ENCODE measurements at places on chromosomes 4 and X.

- DNase-seq: no peak
Observed at GRCh38 chr4:4666187-4666586, 124.3 kb upstream of the STX18 start.

GRCh38 chrX:108323751-108324150 lies 114.5 kb downstream of the COL4A6 start:
- DNase-seq: no peak

- DNase-seq: no peak
Observed at GRCh38 chrX:27057883-27058282, 405.3 kb downstream of the PPP4R3C start.

- no peak for DNase-seq
Observed at GRCh38 chr4:153649572-153649991, 34.5 kb upstream of the TLR2 start.

GRCh38 chrX:23805389-23805788 lies 22.4 kb downstream of the SAT1 start:
- DNase-seq: no peak

GRCh38 chr4:4720646-4721045 lies 138.8 kb upstream of the MSX1 start:
- no peak for DNase-seq

DNA sequence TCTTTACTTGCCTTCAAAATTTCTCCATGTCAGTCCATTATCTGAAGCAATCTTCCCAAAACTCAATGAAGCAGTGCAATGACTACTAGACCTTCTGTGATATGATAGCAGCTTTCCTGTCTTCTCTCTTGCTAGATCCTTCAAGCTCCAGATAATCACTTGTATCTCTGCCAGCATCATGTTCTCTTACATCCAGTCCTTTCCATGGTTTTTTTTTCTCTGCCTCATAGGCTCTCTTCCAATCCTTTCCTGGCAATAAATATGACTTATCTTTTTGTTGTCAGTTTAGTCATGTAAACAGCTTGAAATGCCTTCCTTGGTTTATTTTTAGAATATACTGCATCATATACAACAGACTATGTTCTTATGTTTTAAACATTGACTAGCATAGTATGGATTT lies 193.5 kb downstream of the CFAP299 start:
- DNase-seq: no peak

- no peak for DNase-seq
Observed at GRCh38 chrX:75038925-75039324, 113.7 kb upstream of the NEXMIF start.

- no peak for DNase-seq
Observed at GRCh38 chrX:24990535-24990934, 25.2 kb downstream of the ARX start.

- DNase-seq: no peak
Observed at GRCh38 chrX:35289952-35290351, 347.4 kb downstream of the FAM47B start.

GRCh38 chr4:176400816-176401461 lies 81.2 kb downstream of the SPCS3 start:
- DNase-seq: no peak

DNA sequence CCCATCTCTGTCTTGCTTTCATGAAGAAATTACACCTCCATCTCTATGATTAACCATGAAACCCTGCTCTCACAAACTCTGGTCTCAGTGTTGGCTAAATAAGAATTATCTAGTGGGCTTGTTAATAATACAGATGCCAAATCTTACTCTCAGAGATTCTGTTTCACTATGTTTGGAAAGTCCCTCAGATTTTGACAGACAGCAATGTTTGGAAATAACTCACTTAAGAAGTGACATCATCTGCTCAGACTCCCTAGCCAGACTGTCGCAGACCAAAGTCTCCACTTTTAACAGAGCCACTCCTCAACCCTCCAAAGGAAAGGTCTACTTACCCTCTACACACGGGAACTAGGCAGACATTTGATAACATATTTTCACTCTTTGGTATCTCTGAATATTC lies 328.5 kb upstream of the FGF16 start:
- no peak for DNase-seq

- DNase-seq: no peak
Observed at GRCh38 chr4:76195326-76195725, 18.3 kb downstream of the SCARB2 start.

- no peak for DNase-seq
Observed at GRCh38 chrX:39629001-39629400, 468.8 kb downstream of the BCOR start.

DNA sequence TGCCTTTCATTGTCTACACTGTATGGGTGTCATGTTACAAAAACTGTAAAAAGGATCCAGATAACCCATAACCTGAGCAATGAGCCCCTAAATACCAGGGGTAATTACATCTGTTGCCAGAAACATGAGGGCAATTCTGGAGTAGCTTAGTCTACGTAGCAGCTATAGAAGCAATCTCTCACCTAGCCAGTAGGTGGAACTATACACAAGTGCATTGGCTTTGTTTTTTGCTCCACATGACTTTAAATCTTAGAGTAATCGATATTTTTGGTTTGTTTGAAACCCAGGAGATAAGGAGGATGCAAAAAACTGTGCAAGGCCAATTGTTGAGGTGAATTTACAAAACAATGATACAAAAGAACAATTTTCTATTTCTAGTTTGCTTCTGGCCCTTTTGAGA lies 57.5 kb downstream of the GPR82 start:
- DNase-seq: no peak

GRCh38 chr4:12116009-12116552 lies 687.4 kb upstream of the HS3ST1 start:
- no peak for DNase-seq

- DNase-seq: no peak
Observed at GRCh38 chrX:78831523-78831922, 84.0 kb downstream of the LPAR4 start.

GRCh38 chr4:155950461-155950860 lies 3.2 kb downstream of the CTSO start:
- DNase-seq: no peak

GRCh38 chr4:105546086-105546485 lies 6.3 kb upstream of the ARHGEF38 start:
- no peak for DNase-seq

DNA sequence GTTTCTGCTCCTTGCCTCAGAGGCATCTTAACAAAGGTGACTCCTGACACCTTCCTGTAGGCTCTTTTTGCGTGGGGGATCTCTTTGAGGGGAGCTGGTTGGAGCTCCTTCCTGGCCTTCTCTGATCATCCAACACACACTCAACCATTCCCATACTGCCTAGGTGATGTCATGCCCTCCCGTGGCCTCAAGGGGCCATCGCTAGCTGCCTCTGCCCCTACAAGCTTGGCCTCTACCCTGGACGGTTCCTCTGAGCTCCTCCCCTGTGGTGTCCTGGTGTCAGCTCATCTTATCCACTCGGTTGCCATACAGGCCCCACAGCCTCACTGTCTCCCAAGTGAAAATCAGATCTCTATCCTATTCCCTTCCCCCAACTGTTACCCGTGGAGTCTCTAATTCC lies 13.7 kb upstream of the ZNF185 start:
- no peak for DNase-seq

GRCh38 chrX:140933874-140934655 lies 68.3 kb upstream of the SPANXB1 start:
- no peak for DNase-seq

All from mesothelial cell of epicardium (in vitro differentiated cells).